ENCODE measurements at places on chromosomes 11 and 22.

DNA sequence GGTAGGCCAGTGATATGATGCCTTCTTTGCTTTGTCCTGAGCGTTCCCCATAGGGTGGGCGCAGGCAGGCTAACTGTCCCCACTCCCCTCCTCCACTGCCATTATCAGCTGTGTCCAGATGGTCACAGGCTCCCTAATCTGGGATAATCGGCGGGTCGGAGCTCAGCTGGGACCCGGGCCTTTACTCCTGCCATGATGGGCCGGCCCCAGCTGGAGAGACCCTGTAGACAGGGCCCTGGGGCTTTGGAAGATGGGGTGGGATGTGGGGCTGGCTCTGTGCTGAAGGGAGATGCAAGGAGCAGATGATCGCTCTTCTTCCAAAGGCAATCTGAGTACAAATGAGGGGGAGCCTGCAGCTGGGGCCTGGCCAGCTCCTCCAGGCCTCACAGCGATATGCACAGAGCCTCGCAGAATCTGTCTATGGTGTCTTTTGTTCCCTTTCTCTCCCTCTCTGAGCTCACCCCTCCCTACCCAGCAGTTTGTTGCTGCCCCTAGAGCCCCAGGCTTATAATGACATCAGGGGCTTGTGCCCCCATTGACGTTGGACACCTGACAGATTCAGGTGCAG is 11.9 kb downstream of the KLHL35 start:
- no peak for DNase-seq

GRCh38 chr11:65982824-65983588 is 19.0 kb downstream of the EIF1AD start:
- no peak for DNase-seq

GRCh38 chr11:32317643-32318042 is 117.7 kb downstream of the WT1 start:
- DNase-seq = no peak

DNA sequence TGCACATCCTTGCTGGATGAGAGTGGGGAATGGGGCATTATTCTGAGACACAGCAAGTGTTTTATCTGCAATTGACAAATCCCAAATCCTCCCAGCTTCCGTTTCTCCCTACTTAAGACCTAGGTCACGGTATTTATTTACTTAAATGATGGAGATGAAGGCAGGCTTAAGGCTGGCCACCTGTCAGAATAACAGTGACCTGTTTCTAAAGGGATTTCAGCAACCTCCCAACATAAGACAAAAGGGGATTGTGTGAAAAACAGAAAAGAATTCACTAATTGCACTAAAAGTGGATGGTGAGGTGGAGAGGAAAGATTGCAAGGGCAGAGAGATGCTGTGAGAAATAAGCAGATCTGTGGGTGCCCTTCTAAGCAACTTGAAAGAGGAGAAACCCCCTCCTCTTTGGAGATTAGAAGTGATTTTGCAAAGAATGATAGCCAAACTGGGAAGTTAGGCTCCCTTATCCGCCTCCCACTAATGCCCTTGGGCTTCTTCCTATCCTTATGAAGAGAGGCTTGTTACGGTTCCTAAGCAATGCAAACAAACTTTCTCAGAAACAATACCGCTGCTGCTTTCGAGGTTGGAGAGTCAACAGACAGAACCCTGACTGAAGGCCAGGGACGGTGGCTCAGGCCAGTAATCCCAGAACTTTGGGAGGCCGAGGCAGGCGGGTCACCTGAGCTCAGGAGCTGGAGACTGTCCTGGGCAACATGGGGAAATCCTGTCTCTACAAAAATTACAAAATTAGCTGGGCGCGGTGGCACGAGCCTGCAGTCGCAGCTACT is 84.3 kb downstream of the ARL14EP start:
- no peak for DNase-seq

- DNase-seq = peak; percentile 73
Observed at GRCh38 chr11:69601011-69601975, 39.7 kb upstream of the CCND1 start.

- no peak for DNase-seq
Observed at GRCh38 chr11:829847-830294, 2.2 kb downstream of the CRACR2B start.

DNA sequence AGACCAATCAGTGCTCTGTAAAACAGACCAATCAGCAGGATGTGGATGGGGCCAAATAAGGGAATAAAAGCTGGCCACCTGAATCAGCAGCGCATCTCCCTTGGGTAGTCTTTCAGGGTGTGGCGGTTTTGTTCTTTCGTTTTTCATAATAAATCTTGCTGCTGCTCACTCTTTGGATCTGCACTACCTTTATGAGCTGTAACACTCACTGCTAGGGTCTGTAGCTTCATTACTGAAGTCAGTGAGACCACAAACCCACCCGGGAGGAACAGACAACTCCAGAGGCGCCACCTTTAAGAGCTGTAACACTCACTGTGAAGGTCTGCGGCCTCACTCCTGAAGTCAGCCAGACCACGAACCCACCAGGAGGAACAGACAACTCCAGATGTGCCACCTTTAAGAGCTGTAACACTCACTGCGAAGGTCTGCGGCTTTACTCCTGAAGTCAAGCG is 175.5 kb upstream of the PDGFD start:
- no peak for DNase-seq

- DNase-seq = no peak
Observed at GRCh38 chr11:37811349-37811748, 1213.3 kb upstream of the RAG2 start.

- peak; percentile 87 for DNase-seq
Observed at GRCh38 chr22:31626427-31627150, 35.4 kb downstream of the PISD start.

- DNase-seq = no peak
Observed at GRCh38 chr11:38543986-38544385, 1946.0 kb upstream of the RAG2 start.

GRCh38 chr11:68372114-68372513 is 59.7 kb downstream of the LRP5 start:
- no peak for DNase-seq

GRCh38 chr11:95711162-95711944 is 78.2 kb downstream of the FAM76B start:
- no peak for DNase-seq

DNA sequence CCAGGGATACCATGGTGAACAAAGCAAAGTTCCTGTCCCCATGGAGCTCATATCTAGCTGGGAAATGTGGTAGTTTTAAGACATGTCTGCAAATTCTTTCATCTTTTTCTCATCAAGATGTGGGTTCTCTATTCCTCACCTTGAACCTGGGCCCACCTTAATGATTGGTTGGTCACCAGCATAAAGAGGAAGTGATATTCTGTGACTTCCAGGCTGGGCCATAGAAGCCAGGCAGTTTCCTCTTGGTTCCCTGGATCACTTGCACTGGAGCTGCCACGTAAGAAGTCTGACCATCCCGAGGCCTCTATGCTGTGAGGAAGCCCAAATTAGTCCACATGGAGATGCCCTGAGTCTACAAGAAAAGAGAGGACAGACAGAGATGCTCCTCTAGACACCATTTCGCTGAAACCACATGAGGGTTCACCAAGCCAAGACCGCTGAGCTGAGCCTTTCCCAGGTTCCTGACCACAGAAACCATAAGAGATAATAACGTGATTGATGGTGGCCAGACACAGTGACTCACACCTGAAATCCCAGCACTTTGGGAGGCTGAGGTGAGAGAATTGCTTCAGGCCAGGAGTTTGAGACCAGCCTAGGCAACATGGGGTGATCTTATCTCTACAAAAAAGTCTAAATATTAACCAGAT is 119.5 kb upstream of the ISX start:
- no peak for DNase-seq

DNA sequence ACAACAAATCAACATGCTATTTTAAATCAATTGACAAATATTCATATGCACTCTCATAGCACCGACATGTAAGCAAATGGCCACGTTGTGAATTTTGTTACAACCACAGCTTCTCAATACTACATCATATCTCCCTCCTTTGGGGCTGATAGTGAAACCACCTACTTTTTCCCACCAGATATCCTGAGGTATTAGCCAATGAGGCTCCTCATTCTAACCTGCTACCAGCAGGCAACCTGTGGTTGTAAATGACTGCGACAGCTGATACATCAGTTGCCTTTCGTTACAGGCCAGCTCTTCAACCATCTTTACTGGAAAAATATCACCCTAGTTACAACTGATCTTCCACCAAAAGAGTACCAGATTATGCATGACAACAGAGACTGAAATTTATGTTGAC is 3.7 kb upstream of the XKR3 start:
- DNase-seq = no peak

DNA sequence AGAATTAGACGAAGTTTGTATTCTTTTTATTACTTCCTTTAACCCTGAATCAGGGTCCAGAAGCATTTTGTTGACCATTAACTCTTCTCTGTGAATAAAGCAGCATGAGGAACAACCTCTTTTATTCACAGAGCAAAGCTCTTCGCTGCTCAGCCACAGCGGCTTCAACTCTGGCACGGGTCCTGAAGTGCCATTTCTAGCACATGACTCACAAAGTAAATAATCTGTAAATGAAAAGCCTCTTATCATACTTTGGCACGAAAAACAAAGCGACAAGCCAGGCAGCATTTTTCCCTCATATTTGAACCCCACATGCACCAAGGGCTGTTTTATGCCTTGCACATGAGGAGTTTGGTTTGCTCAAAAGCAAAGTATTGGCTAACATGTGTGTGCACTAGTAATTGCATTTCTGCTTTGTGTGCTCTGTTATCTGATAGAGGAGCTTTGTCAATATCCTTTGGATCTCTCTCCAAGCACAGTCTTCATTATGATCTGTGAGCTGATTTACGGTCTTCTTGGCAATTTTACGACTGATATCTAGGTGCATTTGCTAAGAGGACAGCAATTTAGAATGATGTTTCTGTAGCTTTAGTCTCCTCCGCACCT is 33.0 kb upstream of the APOBEC3A start:
- DNase-seq = peak; percentile 94

GRCh38 chr11:15289723-15290122 is 175.0 kb downstream of the INSC start:
- DNase-seq = no peak

GRCh38 chr22:17581056-17581455 is 17.8 kb downstream of the SLC25A18 start:
- no peak for DNase-seq

DNA sequence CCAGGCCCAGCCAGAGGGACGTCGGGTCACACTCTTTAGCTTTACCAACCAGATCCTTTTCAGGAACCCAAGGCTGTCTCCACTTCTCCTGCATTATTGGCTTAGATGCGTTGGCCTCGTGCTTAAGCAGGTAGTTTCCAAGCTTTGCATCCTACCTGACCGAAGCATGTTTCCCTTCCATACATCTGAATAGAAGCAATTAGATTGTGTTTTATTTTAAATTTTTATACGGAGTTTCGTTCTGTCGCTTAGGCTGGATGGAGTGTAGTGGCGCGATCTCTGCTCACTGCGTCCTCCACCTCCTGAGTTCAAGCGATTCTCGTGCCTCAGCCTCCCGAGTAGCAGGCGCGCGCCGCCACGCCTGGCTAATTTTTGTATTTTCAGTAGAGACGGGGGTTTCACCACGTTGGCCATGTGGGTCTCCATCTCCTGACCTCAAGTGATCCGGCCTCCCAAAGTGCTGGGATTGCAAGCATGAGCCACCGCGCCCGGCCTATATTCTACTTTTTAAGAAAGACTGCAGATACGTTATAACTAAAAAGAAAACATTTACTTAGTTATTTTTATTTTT is 677 bp downstream of the DYNC2H1 start:
- DNase-seq = no peak

- DNase-seq = no peak
Observed at GRCh38 chr22:42152661-42153270, 22.2 kb upstream of the CYP2D6 start.

- no peak for DNase-seq
Observed at GRCh38 chr11:97574976-97575665, 1185.3 kb downstream of the JRKL start.

- DNase-seq = no peak
Observed at GRCh38 chr11:131682373-131683015, 312.1 kb downstream of the NTM start.

GRCh38 chr11:105033781-105034180 is 1.2 kb downstream of the CASP1 start:
- DNase-seq = no peak

DNA sequence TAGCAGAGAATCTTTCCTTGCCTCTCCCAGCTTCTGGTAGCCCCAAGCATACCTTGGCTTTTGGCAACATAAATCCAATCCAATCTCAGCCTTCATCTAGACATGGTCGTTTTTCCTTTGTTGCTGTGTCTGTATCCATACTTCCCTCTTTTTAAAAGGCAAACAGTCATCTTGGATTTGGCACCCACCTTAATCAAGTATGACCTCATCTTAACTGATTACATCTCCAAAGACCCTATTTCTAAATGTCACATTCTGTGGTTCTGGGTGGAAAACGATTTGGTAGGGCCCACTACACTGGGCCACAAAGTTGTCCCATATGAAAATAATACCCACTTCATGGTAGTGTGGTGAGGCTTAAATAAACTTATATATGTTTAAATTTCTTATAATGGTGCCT is 852 bp downstream of the BUD13 start:
- DNase-seq = no peak

DNA sequence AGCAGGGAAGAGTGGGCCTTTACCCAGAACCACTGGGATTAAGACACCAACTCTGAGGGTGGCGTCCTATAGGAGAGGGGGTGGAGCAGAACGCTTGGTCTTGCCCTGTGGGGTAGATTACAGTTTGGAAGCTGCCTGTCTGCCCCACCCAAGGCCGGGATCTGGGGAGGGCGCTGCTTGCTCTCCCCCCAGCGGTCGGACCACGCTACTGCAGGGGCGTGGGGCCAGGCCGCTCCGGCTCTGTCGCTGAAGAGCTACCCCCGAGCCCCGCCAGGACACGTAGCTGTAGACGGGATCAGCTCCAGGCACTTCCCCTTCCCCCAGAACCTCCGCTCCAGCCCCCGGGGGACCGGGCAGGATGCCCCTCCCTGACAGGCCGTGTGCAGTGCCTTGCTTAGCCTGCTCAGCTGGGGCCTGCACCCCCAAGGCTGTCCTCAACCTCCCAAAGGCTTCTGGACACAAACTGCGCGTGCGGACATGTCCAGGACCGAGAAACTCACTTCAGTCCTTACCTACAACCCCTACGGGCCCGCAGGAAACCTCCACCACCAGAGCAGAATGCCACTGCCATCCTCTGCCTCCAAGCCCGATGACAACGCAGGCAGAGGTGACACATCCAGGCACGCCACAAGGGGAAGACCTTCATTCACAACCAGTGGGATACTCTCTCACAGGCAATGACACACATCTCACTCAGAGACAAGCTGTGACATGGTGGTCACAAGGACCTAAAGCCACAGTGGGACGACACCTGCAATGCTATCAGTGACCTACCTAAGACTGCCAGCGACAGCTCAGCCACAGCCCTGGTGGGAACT is 3.6 kb downstream of the AHNAK start:
- DNase-seq = peak; percentile 73

All from large intestine (tissue), 12 donors.